ENCODE measurements at places on chromosomes 7 and 10. TPM values are rescaled to one million over a fixed set of nuclear protein-coding genes. Genes with fewer than 3 reads are reported as not detected.

CTBP2 gene
- 69.0 TPM for total RNA-seq

FEZF1 gene
- not detected for total RNA-seq

- DNase-seq, result no peak
- no peaks in the 10 kb centered on the region for H3K4me1 ChIP-seq
- H3K27me3 ChIP-seq, result no peaks in the 10 kb centered on the region
- no peaks in the 10 kb centered on the region for H3K36me3 ChIP-seq
- H3K27ac ChIP-seq, result no peak overlapping the region
These were observed 870 bp downstream of the GNA12 start for GRCh38 chr7:2843191-2843685.

DNA sequence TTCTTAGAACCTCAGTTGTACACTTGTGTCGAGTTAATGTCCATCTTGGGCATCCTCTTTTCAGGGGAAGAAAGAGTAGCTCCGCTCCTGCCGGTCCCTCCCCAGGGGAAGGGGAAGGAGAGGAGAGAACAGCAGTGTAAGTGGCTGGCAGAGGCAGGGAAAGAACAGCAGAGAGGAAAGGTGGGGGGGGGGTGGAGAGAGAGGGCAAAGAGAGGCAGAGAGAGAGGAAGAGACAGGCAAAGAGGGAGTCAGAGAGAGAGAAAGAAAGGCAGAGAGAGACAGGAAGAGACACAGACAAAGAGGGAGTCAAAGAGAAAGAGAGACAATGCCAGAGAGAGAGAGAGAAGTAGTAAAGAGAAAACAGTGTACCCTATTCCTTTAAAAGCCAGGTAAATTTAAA lies 53.9 kb downstream of the MRPS24 start:
- no peaks in the 10 kb centered on the region for H3K27me3 ChIP-seq
- no peak overlapping the region for H3K4me3 ChIP-seq
- H3K27ac ChIP-seq, result no peak overlapping the region
- DNase-seq, result no peak
- no peaks in the 10 kb centered on the region for H3K36me3 ChIP-seq

- no peaks in the 10 kb centered on the region for H3K36me3 ChIP-seq
- H3K27me3 ChIP-seq, result no peaks in the 10 kb centered on the region
- H3K27ac ChIP-seq, result no peak overlapping the region
- H3K4me1 ChIP-seq, result no peaks in the 10 kb centered on the region
- no peak for DNase-seq
These were observed 21.2 kb upstream of the NPS start for GRCh38 chr10:127527891-127528290.

DNA sequence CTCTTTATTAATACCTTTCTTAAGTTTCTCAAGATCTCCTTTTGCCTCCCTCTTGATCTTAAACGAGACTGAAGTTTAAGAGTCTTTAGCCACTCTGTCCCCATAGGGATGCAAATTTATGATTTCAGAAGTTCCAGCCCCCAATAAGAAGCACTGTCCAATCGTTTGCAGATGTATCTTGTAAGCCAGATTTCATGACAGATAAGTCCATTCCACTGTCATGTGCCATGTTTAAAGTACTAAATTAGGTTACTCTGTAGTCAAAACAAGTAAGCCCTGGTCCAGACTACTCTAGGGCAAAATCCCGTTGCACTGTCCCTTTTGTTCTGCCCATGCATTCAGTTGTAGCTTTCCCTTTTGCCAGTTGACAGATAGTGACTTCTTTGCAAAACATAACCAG lies 157.2 kb upstream of the KAT6B start:
- H3K4me1 ChIP-seq, result no peaks in the 10 kb centered on the region
- no peak overlapping the region for H3K4me3 ChIP-seq

DNA sequence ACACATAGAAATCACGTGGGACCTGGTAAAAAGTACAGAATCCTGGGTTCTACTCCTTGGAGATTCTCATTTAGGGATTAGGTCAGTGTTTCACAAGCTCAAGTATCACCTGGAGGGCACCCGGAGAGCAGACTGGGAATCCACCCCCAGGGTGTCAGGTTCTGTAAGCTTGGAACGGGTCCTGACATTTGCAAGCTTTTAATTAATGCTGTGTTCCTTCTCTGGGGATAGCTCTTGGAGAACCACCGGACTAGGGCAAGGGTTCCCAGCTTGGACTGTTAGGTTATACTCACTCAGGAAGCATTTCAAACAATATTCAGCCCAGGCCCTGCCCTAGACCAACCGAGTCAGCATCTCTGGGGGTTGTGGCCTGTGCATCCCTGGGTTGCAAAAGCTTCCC lies 23.0 kb downstream of the TCF7L2 start:
- no peak for DNase-seq
- peaks cover 70% of the 10 kb centered on the region for H3K36me3 ChIP-seq
- no peaks in the 10 kb centered on the region for H3K27me3 ChIP-seq
- no peak overlapping the region for H3K27ac ChIP-seq

- H3K36me3 ChIP-seq, result no peaks in the 10 kb centered on the region
- DNase-seq, result no peak
- H3K27me3 ChIP-seq, result peaks cover 4% of the 10 kb centered on the region
- no peak overlapping the region for H3K4me3 ChIP-seq
- no peaks in the 10 kb centered on the region for H3K4me1 ChIP-seq
These were observed 235.0 kb downstream of the PAXIP1 start for GRCh38 chr7:154767821-154768415.

NEUROG3 gene
- not detected for total RNA-seq

- no peaks in the 10 kb centered on the region for H3K27me3 ChIP-seq
- no peaks in the 10 kb centered on the region for H3K4me1 ChIP-seq
- no peaks in the 10 kb centered on the region for H3K36me3 ChIP-seq
- DNase-seq, result no peak
These were observed 45.5 kb downstream of the GSAP start for GRCh38 chr7:77370606-77371005.

DNA sequence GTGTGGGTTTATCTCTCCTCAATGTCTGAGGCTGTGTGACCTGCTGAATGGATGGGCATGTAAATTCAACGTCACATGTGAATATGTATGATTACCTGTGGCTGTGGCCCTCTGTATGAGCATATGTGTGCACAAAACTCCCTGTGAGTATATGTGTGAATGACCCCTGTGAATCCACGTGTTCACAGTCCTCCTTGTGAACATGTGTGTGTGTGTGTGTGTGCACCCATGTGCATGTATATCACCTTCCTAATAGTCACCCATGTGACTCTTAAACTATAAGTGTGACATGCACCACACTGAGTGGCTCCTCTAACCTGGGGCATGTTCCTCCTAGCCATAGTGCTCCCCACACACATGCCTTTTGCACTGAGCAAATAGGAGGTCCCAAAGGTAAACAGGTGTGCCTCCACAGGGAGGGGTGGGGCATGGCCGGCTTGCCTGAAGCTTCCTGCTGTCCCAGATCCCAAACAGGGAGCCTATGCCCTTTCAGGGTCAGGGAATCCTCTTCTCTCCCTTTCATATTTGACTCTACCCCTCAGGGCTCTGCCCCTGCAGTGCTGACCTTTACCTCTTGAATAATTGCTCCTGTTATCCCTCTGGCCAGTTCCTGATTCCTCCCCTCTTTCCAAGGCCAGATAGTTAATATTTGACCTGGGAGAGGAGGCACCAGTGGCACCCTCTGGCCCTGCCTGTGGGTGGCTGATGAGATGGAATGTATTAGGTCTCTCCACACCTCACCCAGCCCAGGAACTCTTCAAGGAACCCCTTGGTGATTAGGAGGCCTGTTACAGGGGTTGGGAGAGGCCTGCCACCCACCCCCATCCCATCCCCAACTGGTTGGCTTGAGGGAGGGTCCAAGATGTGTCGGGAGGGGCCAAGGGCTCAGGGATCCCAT lies 1.9 kb downstream of the SEMA4G start:
- H3K27me3 ChIP-seq, result no peaks in the 10 kb centered on the region
- H3K36me3 ChIP-seq, result peaks cover 10% of the 10 kb centered on the region
- no peak for DNase-seq
- peaks cover 11% of the 10 kb centered on the region for H3K4me1 ChIP-seq

- H3K27me3 ChIP-seq, result no peaks in the 10 kb centered on the region
- DNase-seq, result no peak
- H3K36me3 ChIP-seq, result no peaks in the 10 kb centered on the region
- no peak overlapping the region for H3K4me3 ChIP-seq
- peaks cover 51% of the 10 kb centered on the region for H3K4me1 ChIP-seq
These were observed 343.8 kb downstream of the KCNMA1 start for GRCh38 chr10:77293773-77294172.

DNA sequence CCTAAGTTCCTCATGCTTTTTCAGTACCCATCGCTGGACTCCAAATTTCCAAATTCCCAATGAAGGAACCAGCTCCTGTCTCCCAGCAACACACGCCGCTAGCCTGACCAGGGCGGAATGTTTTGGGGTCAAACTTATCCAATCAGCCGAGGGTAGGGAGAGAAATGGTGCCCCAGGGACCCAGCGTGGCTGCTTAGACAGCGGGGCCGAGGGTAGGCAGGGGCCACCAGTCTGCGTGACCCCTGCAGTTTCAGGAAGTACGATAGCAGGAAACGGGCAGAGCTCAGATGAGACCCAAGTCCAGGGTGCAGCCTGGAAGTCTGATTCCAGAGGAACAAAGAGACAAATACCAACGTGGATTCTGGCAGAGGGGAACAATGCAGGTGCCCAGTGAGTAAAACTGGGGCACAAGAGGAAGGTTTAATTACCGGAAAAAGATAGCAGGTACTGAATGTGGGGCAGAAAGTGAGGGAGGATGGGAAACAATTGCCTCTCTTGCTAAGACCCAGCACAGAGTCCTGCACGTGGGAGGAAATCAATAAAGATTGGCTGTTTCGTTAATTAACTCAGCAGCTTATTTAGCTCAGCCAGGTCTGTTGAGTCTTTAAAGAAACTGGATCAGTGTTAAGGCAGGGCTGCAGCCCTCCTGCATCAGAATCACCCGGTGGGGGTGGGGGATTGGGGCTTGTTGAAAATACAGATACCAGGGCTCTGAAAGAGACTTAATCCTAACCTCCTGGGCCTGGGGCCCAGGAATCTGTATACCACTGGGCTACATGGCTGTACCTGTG lies 50.4 kb upstream of the NFE2L3 start:
- peaks cover 17% of the 10 kb centered on the region for H3K27me3 ChIP-seq
- no peaks in the 10 kb centered on the region for H3K36me3 ChIP-seq
- H3K27ac ChIP-seq, result no peak overlapping the region
- H3K4me3 ChIP-seq, result no peak overlapping the region
- H3K4me1 ChIP-seq, result no peaks in the 10 kb centered on the region
- DNase-seq, result no peak

CDH23 gene
- 0.18 TPM for total RNA-seq

DNA sequence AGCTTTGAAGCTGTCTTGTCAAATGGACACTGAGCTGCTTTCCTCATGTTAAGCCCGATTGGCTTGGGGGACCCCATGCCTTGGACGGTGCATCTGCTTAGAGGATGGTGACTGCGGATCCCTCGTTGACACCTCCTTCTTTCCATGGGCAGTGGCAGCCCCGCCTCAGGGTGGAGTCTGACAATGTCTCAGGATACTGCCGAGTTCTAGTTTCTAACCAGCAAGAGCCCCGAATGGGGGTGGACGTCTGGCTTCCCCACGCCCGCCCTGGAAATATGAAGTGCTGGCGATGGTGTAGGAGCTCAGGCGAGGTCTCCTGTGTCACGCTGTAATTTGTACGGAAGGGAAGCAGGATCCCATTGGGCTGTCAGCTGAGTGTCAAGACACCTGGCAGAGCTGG lies 106.2 kb upstream of the CTBP2 start:
- no peak overlapping the region for H3K4me3 ChIP-seq
- no peaks in the 10 kb centered on the region for H3K36me3 ChIP-seq
- no peaks in the 10 kb centered on the region for H3K27me3 ChIP-seq
- DNase-seq, result no peak
- no peak overlapping the region for H3K27ac ChIP-seq

DNA sequence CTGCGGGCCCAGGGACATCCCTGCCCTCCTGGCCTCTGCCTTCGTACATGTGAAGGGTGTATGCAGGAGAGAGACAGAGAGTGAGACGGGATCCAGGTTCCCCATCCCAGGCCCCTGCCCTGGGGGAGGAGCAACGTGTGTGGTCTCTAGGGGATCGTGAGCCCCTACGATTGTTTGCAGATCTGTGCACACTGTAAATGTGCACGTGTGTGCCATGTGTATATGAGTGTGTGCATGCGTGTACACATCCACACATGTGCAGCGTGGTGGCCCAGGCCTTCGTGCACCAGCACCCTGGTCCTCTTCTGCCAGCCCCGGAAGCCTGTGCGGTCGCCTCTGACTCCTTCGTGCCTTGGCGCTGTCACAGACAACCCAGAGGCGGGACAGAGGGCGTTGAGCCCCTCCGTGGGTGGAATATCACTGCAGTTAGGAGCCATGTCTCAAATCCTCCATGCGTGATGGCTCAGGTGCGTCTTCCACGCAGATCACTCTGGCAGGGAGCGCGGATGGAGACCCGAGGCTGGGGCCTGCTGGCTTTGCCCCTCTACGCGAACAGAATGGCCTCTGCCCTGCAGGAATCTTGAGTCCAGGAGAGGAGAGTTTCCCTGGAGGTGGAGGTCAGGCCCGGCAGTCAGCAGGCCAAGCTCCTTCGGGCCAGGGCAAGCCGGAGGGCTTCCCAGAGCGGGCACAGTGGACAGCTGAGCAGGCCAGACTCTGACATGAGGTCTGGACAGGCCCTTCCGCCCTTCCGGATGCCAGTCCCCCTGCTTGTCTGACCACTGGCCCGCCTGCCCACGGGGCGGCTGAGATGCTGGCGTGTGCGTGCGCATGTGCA lies 97.5 kb downstream of the UNCX start:
- H3K36me3 ChIP-seq, result no peaks in the 10 kb centered on the region
- H3K27me3 ChIP-seq, result peaks cover 18% of the 10 kb centered on the region
- no peak overlapping the region for H3K27ac ChIP-seq
- H3K4me3 ChIP-seq, result no peak overlapping the region

DNA sequence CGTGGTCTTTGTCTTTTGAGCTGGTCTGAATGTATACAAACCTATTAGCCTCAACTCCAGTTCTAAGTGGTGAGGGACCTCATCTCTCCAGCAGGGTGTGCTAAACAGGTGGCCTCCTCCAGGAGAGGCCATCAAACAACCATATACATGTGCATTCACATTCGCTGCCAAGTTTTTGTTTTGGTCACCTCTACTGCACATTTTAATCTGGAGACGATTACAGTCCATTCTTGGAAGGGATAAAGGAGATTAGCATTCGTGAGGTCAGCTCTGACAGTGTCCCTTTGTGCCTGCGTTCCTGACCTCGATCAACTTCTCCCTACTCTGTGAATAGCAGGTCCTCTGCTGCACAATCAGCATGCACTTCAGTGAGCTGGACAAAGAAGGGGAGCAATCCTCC lies 60.8 kb downstream of the RHOBTB1 start:
- H3K27ac ChIP-seq, result no peak overlapping the region
- H3K4me1 ChIP-seq, result no peaks in the 10 kb centered on the region
- no peaks in the 10 kb centered on the region for H3K27me3 ChIP-seq
- peaks cover 11% of the 10 kb centered on the region for H3K36me3 ChIP-seq
- no peak overlapping the region for H3K4me3 ChIP-seq

GRCh38 chr10:48890888-48891850 lies 48.5 kb downstream of the LRRC18 start:
- no peaks in the 10 kb centered on the region for H3K36me3 ChIP-seq
- no peak overlapping the region for H3K4me3 ChIP-seq
- no peaks in the 10 kb centered on the region for H3K27me3 ChIP-seq
- H3K4me1 ChIP-seq, result no peaks in the 10 kb centered on the region
- no peak for DNase-seq
- H3K27ac ChIP-seq, result no peak overlapping the region

- DNase-seq, result no peak
- no peak overlapping the region for H3K4me3 ChIP-seq
- no peaks in the 10 kb centered on the region for H3K4me1 ChIP-seq
- no peaks in the 10 kb centered on the region for H3K36me3 ChIP-seq
These were observed 25.8 kb upstream of the ZNF488 start for GRCh38 chr10:47409866-47410256.

LEP gene
- total RNA-seq, result not detected

MKRN1 gene
- total RNA-seq, result 43.3 TPM
